Erythroblast (primary cell): ENCODE measurements at places on chromosomes 12 and 14.

GRCh38 chr12:81255456-81255855, 177.6 kb downstream of the ACSS3 start:
- no peak for DNase-seq

GRCh38 chr12:28578833-28579252, 388.6 kb downstream of the CCDC91 start:
- no peak for DNase-seq

DNA sequence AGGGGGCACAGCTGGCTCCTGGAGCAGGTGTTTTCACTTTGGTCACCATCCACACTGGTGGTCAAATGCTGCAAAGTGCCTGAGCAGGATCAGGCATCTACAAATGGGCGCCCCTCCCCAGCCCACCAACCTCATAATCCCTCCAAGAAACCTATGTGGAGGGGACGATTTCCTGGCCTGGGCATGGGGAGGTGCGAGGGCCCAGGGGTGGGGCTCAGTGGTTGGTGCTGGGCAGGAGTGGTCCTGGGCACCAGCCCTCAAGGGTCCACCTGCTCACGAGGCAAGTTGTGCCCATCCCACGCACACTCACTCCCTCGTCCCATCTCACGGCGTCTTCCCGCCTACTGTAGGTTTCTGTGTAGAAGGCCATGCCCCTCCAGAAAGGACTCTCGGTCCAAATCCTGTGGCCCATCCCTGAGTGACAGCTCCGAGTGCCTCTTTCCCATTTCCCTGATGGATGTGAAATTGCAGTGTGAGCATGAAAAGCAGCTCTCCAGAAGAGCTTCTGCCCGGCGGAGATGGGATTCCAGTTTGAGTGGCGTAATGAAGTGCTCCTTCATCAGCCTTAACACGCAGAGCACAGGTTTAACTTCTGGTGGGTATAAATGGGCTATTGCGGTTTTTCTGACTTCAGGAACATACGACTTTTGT, 36.9 kb downstream of the SLC15A4 start:
- DNase-seq, result no peak

DNA sequence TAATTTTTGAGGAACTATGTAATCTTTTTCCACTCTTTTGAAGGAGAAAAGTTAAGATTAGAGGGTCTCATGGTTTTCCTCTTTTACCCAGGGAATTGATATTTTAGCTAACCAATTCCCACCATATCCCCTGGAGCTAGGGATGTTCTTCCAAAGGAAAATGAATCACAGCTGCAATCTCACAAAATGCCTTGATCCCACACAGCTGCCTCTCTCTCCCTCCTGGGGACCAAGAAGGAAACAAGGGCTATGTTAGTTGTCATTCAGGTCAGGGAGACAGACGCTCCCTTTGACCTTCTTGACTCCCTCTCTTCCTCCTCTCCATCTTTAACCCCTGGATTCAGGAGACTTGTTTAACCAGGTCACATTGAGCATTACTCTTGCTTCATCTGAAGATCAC, 9.5 kb downstream of the DCN start:
- DNase-seq, result no peak

DNA sequence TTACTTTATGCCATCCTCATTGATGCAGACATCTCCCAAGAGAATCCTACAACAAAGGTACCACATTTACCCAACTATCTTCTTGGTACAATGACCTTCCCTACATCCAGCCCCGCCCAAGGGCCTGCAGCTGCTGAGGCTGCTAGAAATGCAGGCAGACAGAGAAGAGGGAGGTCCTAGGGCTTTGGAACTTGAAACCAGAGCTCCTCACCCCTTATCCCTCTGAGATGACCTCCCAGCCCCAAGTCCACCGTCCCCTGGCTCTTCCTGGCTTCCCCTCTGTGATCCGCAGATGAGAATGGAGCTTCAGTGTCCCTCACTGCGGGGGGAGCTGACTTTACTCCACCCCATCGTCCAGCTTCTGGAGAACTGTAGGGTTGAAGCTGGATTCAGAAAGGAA, 1.6 kb upstream of the TNFRSF1A start:
- DNase-seq, result no peak

- peak; percentile 72 for DNase-seq
Observed at GRCh38 chr14:71720978-71721624, 211.1 kb upstream of the RGS6 start.

DNA sequence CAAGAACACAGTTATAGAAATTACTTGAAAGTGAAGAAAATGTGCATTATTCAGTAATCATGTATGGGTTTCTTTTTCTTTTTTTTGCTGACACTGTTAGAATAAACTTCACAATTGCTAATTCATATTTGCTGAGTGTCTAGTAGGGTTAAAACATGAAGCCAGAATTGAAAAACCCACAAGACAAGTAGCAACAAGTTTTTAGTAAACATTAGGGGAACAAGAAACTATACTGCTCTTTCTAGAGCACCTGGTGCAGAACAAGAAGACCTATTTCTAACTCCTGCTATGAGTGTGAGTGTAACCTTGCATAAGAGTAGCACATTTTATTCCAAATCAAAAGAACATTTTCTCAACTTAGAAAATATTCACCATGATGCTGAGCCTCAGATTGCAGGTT, 83.2 kb downstream of the ITPR2 start:
- DNase-seq, result no peak

- no peak for DNase-seq
Observed at GRCh38 chr12:77841521-77841920, 10.8 kb downstream of the NAV3 start.

DNA sequence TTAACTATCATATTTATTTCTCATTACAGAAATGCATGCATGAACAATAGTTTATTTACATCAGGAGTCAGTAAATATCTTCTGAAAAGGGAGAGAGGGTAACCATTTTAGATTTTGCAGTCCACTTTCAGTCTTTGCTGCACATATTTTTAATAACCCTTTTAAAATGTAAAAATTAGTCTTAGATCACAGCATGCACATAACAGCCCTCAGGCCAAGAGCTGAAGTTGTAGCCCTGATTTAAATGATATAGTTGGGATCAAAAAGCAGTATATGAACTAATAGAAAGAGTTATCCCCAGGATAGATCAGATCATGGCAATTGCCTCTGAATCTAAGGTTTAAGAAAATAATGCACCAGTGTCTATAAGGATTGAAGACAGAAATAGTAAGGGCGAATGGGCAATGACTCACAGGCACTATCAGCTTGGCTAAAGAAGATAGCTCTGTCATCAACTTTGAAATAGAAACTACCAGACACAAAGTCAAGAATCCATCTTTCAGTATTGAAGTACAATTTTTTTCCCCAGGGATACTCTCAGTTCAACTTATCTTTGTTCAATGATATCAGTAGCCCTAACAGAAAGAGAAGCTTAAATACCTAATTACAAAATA, 13.1 kb upstream of the CLEC7A start:
- DNase-seq, result no peak

- DNase-seq, result no peak
Observed at GRCh38 chr14:93855737-93856136, 67.5 kb upstream of the PRIMA1 start.

DNA sequence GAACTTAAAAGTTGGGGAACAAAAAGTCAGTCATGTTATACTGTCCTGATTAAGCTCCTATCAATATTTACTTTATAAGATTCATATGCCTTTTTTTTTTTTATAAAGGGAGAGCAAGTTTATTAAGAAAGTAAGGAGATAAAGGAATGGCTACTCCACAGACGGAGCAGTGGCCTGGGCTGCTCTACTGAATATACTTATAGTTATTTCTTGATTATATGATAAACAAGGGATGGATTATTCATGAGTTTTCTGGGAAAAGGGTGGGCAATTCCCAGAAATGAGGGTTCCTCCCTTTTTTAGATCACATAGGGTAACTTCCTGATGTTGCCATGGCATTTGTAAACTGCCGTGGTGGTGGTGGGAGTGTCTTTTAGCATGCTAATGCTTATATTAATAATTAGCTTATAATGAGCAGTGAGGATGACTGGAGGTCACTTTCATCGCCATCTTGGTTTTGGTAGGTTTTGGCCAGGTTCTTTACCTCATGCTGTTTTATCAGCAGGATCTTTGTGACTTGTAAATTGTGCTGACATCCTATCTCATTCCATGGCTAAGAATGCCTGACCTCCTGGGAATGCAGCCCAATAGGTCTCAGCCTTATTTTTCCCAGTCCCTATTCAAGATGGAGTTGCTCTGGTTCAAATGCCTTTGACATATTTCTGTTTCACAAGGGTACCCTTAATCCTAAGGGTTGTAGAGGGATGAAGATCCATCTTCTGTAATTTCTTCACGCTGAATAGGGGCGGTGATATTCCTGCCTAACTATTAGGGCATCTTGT, 73.9 kb downstream of the OTOGL start:
- DNase-seq, result no peak

GRCh38 chr12:91256411-91256810, 73.8 kb upstream of the DCN start:
- no peak for DNase-seq

DNA sequence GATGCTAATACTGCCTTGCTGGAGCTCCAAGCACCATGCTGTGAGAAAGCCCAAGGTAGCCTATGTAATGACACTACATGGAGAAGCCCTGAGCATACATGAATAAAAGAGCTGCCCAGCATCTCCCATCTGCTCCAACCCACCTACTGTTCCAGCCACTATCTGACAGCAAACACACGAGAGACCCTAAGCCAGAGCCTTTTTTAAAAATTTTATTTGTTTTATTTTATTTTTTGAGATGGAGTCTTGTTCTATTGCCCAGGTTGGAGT, 95.2 kb upstream of the PRICKLE1 start:
- no peak for DNase-seq

DNA sequence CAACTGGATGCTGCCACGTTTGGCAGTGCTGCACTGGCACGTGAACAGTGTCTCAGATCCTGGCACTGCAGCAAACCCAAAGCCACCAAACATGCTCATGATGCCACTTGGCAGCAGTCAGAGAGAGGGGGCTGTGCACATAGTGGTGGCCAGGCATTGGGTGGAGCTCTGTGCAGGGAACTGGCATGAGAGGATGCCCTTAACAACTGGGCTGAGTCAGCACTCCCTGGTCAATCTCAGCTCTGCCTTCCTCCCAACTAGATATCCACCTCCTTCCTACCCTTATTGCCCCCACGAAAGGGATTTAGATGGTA, 37.0 kb downstream of the ZFHX2 start:
- DNase-seq, result no peak

DNA sequence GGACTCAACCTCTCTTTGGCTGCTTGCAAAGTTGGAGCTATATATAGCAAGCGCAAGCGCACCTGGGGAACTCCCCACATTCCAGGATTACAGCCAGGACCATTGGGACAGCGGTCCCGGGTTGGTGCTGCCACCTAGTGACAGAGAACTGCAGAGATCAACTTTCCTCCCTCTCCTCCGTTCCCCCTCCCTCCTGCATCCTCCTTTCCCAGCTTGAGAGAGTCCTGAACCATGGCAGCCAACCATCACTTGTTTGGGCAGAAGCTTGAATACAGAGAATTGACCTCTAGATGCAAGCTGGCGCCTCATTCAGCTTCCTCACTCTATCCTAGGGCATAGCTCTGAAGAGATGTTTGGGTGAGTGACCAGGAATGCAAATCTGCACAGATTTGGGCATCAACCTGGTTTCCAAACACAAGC, 17.4 kb upstream of the FLVCR2 start:
- DNase-seq, result peak; percentile 11

- no peak for DNase-seq
Observed at GRCh38 chr14:87397499-87397898, 595.5 kb downstream of the GALC start.

GRCh38 chr12:108069651-108070165, 59.4 kb upstream of the WSCD2 start:
- no peak for DNase-seq
